ENCODE measurements at places on chromosomes 3 and 15. TPM values are rescaled to one million over a fixed set of nuclear protein-coding genes. Genes with fewer than 3 reads are reported as not detected.

SCG3 gene
- total RNA-seq, result 1.7 TPM

KLHL6 gene
- 1.6 TPM for total RNA-seq

DNA sequence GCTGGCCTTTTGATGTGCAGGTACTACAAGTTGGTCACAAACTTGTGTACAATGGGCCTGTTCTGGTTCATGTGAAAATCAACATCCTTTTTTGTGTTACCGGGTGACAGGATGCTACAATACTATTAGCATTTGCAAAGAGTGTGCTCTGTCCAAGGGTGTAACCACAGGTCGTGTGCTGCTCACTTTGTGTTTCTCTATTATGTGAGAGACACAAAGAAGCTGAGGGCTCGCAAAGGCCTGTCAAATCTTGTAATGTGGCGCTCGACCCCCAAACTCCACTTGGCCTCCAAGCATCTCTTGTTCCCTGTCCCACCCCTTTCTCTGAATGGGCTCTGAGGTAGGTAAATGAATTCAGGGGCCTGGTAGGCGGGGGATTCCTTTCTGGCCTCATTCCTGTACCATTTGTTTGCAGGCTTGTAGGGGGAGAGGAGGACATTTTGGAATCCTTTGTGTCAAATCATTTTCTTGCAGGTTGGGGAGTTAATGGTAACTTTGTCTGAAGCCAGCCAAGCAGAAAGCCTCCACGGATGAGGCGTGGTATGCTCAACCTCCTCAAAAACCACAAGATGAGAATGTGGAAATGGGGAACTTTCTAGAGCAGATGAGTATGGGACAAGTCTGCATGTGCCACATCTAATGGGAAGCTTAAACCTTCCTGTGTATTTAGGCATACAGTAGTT, 109.1 kb downstream of the OPA1 start:
- no peaks in the 10 kb centered on the region for H3K27me3 ChIP-seq
- H3K36me3 ChIP-seq, result no peaks in the 10 kb centered on the region
- no peak overlapping the region for H3K27ac ChIP-seq
- no peak for DNase-seq
- no peaks in the 10 kb centered on the region for H3K4me1 ChIP-seq

- no peaks in the 10 kb centered on the region for H3K4me1 ChIP-seq
- H3K27me3 ChIP-seq, result no peaks in the 10 kb centered on the region
- no peak overlapping the region for H3K27ac ChIP-seq
Measured at GRCh38 chr3:153041181-153041580, 120.8 kb upstream of the RAP2B start.

GRCh38 chr15:76172782-76173181, 113.0 kb downstream of the TMEM266 start:
- H3K4me3 ChIP-seq, result no peak overlapping the region
- H3K27ac ChIP-seq, result no peak overlapping the region
- H3K4me1 ChIP-seq, result no peaks in the 10 kb centered on the region
- H3K27me3 ChIP-seq, result no peaks in the 10 kb centered on the region
- H3K36me3 ChIP-seq, result no peaks in the 10 kb centered on the region

GRCh38 chr3:197841789-197842188, 50.7 kb downstream of the LRCH3 start:
- H3K36me3 ChIP-seq, result no peaks in the 10 kb centered on the region
- no peak for DNase-seq
- H3K27me3 ChIP-seq, result no peaks in the 10 kb centered on the region
- H3K4me1 ChIP-seq, result no peaks in the 10 kb centered on the region

DNA sequence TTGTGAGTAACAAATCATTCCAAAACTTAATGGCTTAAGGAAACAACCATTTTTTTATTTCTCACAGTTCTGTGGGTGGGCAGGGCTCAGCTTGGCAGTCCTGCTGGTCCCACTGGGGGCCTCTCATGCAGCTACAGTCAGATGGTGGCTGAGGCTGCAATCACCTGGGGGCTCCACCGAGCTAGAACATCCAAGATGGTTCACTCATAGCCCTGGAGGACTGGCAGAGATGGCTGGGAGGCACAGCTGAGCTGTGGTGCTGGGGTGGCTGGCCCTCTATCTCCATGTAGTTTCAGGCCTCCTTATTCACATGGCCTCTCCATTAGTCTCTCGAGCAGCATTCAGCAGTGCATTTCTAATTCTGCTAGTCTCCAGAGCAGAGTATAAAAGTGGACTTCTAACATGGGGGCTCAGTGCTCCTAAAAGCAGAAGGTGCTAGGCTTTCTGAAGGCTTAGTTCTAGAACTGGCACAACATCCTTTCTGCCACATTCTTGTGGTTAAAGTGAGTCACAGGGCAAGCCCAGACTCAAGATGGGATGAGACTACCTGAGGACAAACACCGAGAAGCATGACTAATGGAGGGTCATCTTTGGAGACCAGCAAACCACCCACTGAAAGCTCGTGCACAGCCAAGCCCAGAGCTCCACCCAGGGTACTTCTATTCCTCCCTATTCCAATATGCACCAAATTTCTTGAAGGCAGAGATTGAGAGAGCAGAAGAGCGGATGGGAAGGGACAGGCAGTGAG, 6.3 kb downstream of the CAV3 start:
- H3K4me3 ChIP-seq, result no peak overlapping the region
- no peaks in the 10 kb centered on the region for H3K27me3 ChIP-seq
- no peaks in the 10 kb centered on the region for H3K4me1 ChIP-seq
- no peak for DNase-seq

DNA sequence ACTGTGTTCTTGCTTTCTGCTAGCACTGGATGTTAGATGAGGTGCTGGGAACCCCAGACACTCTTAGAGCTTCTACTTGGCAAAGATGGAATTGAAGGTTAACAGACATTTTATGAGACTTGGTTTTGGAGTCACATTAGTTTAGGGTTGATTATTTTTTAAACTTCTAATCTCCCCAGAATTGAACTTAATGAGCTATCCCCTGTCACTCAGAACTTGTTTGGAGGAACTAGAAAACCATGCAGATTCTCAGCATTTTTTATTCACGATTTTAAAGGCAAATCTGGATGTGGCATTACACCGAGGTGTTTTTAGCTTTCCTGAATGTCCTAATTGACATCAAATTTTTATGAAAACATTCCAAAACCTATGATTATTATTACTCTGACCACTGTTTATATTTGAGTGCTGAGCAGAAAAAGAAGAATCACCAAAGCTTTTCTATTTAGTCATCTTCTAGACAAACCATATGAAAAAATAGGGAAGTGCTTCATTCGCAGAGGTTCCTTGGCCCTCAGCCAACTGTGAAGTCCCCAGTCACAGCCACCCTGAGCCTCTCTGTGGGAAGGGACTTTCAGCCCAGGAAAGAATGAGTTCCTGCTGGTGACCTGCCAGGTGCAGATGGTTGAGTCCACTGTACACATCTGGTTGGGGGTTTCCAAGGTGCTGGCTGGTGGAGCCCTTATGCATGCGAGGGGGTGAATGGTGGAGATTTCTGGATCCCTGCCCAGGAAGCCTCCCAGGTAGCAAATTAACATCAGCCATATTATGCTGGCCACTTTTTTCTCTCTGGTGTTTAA, 196.0 kb upstream of the TOPAZ1 start:
- no peaks in the 10 kb centered on the region for H3K36me3 ChIP-seq
- H3K27ac ChIP-seq, result no peak overlapping the region
- no peaks in the 10 kb centered on the region for H3K4me1 ChIP-seq

DNA sequence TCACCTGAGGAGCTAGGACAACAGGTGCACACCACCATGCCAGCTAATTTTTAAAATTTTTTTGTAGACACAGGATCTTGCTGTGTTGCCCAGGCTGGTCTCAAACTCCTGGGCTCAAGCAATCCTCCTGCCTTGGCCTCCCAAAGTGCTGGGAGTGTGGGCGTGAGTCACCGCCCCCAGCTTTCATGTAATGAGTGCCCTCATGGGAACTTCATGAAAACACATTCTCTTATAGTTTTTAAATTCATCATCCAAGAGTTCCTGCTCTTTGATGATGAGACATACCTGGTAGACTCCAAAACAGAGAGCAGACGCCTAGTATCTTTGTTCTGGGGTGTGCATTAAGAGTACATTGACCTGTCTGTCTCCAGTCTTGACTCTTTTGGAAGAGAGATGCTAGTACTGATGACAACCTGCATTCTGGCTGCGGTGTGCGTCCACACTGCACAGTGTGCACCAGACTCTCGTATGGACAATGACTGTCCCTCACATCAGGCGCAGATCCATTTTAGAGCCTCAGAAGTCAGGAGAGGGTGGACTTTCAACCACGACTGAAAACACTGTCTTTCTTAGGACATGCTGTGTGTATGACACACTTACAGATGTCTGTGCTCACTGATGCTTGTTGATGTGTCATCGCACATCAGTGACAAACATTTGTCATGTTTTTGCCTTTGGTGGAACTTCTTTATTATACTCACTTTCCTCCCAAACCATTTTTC, 2.0 kb downstream of the NRROS start:
- peaks cover 5% of the 10 kb centered on the region for H3K4me1 ChIP-seq
- H3K36me3 ChIP-seq, result no peaks in the 10 kb centered on the region
- peak overlapping the region; percentile 67 for H3K27ac ChIP-seq
- DNase-seq, result no peak
- no peak overlapping the region for H3K4me3 ChIP-seq
- no peaks in the 10 kb centered on the region for H3K27me3 ChIP-seq
